NCI-H1930 (cell line): ENCODE measurements at places on chromosomes 5 and 9.

GRCh38 chr5:112228667-112229066 is 190.4 kb downstream of the EPB41L4A start:
- no peak for DNase-seq

DNA sequence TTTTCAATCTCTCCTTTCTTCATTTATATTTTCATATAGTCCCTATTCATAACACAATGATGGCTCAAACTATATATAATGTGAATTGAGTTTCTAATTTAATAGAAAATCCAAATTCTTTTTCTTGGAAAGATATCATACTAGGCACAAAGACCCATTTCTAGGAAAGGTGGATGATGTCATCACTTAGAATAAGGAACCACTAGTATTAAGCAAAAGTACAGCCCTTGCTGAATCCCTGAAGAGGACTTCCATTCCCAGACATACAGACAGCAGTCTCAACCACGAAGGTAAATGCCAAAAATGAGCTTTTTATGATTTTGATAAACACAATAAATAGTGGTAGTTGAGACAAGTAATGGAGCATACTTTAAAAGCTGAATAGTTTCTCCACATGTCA is 210.0 kb downstream of the FBN2 start:
- no peak for DNase-seq

DNA sequence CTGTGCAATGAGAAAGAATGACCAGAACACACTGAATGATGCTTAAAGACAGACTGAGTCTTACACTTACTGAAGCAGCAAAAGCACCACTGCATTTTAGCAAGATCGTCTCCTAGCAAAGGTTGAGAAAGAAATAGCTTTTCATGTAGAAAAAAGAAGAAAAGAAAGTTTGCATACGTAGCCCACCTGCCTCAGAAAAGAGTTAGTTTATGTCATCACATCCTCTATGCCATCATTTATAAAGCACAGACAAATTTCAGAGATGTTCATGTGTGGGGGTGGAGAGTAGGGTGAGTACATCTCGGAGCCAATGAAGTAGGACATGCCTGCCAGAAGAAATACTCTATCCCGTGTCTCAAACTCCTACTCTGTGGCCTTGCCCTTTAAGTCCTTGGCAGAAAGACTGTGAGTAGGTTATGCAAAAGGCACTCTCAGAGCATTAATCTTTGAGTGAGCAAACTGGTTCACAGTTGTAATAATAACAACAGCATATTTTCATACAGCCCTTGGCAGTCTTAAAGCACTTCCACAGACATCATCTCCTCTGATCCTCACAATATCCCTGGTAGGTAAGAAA is 22.4 kb downstream of the NRG2 start:
- no peak for DNase-seq

DNA sequence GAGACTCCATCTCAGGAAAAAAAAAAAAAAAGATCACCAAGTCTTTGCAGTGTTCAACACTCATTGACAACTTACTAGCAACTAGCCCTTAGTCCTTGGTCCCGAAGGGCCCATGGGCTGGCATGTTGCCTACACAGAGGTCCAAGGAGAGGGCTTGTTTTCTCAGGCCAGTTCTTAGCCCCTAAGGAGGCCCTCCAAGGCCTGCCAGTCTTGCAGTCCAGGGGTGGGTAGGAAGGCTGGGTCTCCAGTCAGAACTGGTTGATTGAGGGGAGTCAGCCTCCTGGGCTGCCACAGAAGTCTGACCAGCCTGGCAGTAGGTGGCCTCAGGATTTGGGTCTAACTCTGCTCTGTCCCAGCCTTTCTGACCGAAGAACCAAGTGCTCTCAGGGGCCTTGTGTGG is 32.7 kb downstream of the IER5L start:
- DNase-seq, result no peak

GRCh38 chr9:17987189-17987588 is 408.3 kb downstream of the SH3GL2 start:
- DNase-seq, result no peak

DNA sequence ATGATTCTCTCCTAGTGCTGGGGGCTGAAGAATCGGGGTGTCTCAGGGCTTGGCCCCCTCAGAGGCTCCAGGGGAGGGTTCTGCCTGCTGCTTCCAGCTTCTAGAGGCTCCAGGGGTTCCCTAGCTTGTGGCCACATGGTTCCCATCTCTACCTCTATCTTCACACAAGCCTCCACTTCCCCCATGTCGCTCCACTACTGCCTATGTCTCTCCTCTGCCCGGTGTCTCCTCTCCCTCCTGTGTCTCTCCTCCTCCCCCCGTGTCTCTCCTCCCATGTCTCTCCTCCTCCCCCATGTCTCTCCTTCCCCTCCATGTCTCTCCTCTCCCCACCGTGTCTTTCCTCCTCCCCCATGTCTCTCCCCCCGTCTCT is 12.2 kb upstream of the RNU6ATAC start:
- DNase-seq, result no peak

- no peak for DNase-seq
These were observed 409.3 kb downstream of the AGTPBP1 start for GRCh38 chr9:85332487-85332886.

DNA sequence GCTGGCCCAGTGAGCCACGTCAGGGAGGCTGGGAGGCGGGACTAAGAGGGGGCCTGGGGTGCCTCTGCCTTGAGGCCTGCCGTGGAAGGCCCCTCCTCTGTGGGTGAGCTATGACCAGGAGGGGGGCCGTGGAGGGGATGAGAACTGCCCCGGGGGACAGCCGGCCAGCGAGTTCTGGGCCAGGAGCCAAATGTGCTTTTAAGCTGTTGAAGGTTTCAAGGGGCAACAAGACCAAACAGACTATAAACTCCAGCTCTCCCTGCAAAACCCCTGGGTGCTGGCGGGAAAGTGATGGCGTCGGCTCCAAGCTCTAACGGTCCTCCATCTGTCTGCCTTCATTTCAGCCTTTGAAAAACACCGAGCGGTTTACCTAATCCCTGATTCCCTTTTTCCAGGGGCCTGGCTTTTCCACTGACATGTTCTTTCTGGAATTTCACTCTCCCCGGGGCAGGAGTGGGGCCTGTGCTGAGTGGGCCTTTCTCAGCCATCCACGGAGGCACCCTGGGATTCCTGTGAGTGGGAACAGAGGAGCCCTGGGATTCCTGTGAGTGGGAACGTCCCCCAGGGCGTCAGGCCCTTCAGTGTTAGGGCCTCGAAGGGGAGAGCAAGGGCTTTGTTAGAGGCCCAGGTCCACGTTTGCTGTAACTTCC is 65.6 kb downstream of the COL5A1 start:
- DNase-seq, result no peak

GRCh38 chr9:18488886-18489285 is 14.9 kb downstream of the ADAMTSL1 start:
- DNase-seq, result no peak

- DNase-seq, result no peak
These were observed 15.3 kb downstream of the TERT start for GRCh38 chr5:1279443-1280151.

- DNase-seq, result peak; percentile 18
These were observed 3.0 kb upstream of the UBE2R2 start for GRCh38 chr9:33813712-33814641.

GRCh38 chr5:143403593-143404415 is at the start of gene NR3C1:
Gene NR3C1, minus strand, starts transcription at chr5:143403686. Its CDS starts 2,847 bp downstream, at chr5:143400839.
- DNase-seq, result peak; percentile 19

DNA sequence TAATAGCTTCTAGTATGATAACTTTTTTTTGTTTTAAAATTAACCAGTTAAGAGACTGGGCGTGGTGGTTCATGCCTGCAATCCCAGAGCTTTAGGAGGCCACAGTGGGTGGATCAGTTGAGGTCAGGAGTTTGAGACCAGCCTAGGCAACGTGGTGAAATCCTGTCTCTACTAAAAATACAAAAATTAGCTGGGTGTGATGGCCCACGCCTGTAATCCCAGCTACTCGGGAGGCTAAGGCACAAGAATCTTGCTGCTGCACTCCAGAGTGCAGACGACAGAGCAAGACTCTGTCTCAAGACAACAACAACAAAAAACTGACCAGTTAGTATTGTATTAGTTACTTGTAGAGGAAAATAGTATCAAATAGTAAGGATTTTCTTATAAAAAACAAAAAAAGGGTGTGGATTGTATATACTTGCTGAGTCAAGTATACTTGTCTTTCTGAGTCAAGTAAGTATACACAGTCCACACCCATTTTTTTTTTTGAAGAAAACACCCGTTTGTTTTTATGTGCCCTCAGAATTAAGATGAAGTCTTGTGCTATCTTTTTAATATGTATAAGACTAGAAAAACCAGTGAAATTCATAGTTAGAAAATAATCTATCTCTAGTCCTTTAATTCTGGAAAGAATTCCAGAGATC is 25.3 kb downstream of the UBAP1 start:
- no peak for DNase-seq

- no peak for DNase-seq
These were observed 165.2 kb downstream of the TMEM38B start for GRCh38 chr9:105859428-105860091.

GRCh38 chr5:34053133-34053532 is 10.1 kb upstream of the C1QTNF3 start:
- no peak for DNase-seq

DNA sequence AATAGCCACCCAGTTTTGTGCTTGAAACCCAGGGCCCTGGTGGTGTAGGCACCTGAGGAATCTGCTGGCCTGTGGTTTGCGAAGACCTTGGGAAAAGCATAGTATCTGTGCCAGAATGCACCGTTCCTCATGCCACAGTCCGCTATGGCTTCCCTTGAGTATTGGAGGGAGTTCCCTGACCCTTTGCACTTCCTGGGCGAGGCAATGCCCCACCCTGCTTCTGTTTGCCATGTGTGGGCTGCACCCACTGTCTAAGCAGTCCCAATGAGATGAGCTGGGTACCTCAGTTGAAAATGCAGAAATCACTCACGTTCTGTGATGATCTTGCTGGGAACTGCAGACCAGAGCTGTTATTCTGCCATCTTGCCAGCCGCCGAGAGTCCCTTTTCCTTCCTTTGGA is 483.5 kb downstream of the AGTPBP1 start:
- no peak for DNase-seq

DNA sequence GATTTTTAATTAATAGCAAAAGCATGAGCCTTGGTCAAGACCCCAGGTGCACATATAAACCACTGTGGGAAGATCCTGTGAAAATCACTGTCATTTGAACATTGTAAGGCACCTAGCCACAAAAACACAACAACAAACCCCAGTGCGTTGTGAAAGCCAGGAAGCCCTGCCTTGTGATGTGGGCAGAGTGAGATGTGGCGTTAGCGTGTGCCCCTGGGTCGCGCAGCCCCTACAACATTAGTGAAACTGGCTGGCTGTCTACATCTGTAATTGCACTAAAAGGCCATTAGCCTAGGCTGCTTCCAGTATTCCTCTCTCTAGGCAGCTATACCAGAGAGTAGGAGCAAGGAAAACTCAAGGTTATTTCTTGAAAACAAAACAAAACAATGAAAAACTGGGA is 21.1 kb upstream of the PDZD2 start:
- no peak for DNase-seq

DNA sequence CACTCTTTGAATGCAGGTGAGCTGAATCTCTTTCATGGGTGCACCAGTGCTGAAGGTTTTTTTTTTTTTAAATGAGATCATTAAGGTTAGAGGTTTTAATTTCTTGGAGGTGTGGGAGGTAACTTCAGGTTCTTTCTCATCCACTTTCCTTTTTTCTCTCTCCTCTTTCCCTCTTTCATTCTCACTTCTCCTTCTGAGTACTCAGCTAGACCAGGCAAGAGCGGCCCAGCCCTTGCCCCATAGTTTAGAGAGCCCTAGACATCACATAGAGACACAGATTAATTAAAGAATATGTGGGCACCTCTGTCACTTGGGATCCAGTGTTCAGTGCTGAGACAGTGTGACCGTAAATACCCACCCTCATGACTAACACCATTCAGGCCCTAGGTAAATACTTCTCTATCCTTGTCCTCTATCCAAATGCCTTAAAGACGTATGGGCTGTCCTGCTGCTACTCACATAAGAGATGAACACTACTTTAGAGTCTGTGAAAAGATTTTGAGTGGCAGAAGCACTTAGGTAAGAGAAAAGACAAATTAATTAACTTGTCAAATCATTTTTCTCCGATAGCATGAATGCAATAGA is 174.1 kb downstream of the TLE4 start:
- no peak for DNase-seq

DNA sequence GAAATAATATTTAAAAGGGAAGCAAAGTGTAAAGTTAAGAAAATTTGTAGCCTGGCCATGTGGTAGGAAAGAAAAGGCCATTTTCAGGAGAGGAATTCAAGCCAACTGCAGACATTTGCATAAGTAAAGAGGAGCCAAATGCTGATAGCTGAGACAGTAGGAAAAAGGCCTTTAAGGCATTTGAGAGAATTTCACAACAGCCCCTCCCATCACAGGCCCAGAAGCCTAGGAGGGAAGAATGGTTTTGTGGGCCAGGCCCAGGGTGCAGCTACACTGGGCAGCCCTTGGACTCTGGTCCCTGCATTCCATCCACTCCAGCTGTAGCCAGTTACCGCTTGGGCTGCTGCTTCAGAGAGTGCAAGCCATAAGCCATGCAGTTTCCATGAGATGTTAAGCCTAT is 1556.8 kb downstream of the EFNA5 start:
- no peak for DNase-seq

DNA sequence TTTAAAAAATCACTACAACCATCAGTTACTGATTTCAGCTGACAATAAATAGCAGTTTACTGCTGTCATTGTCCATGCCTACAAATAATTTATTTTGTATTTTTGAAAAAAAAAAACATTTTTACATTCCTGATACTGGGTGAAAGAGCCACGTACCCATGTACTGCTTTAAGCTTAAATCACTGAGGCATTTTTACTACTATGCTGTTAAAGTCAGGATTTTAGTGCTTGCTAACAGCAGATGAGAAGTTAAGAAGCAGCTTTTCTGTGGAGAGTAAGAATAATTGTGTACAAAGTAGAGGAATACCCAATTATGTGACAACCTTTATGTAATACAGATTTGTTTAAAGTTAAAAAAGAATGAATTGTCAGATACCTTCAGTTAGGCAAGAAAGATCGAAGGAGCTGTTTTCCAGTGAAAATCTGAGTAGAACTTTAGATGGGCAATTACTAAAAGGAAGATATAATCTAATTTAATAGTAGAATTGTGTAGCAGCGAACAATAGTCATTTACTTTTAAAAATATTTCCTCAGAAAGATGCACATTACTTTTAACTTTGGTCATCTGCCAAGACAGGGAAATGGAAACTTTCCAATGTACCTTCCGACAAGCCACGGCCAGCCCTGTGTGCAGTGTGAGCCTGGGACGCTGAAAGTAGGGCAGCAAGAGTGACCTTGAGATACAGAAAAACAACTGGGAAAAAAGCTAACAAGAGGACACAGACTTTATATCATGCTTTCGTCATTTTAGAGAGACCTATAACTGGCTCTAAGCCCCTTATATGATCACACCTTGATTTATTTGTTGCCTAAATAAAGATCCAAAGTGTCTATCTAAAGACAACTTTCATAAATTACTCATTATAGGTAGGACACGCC is 39.9 kb downstream of the RHOBTB3 start:
- no peak for DNase-seq

GRCh38 chr5:67283275-67283987 is 86.8 kb upstream of the CD180 start:
- DNase-seq, result no peak

DNA sequence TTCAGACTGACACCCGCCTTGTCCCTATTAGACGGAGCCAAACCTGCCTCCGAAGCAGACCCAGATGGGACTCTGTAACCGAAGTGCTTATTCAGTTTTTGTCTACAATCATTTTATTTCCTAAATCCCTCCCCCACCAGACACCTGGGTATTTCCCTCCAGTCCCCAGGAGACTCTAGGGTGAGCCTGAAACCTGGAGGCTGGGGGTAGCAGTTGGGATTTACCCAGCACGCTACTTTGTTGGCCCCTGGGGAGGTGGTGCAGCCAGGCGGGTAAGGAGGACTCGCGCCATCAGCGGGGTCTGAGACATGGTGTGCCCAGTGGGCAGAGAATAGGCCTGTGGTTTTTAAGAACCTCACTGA is 1.3 kb upstream of the LHX2 start:
- no peak for DNase-seq

- DNase-seq, result no peak
These were observed 968.8 kb downstream of the TLE1 start for GRCh38 chr9:80720579-80720978.
